Effector CD8-positive, alpha-beta T cell (primary cell): ENCODE measurements at places on chromosomes 2 and 18.

DNA sequence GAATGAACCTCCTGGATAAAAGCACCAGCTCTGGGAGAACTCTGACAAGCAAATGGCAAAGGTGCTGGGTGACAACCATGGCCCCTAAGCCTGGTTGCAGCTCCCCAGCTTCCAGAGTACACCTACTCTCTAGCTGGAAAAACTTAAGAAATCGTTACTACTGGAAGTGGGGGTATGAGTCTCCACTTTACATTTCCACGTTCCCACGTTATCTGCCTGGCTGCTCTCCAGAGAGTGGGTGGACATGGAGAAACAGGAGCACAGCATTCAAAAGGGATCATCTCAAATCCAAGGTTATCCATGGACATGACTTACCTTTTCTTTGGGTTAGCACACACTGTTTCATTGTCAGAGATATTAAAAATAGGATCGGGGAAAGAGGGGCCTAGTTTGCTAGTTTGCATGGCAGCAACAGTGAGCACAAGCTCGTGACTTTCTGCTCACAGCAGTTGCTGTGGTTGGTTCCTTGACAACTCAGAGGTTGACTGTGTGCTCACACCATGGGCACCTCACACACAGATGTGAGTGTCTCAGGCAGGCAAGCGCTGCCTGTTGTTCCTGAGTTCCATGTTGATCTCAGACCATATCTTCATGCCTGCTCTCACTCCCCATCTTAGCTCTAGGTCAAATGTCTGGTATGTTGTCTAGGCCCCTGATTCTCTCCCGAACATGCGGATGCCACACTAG, 32.5 kb downstream of the PTPN18 start:
- DNase-seq = no peak

GRCh38 chr18:3877678-3878077, 427.7 kb downstream of the TGIF1 start:
- DNase-seq = no peak

- DNase-seq = no peak
Measured at GRCh38 chr2:240453461-240454105, 18.1 kb downstream of the GPC1 start.

GRCh38 chr2:181399027-181399426, 58.2 kb upstream of the ITGA4 start:
- DNase-seq = no peak

- DNase-seq = no peak
Measured at GRCh38 chr2:137525641-137526190, 438.6 kb upstream of the HNMT start.

GRCh38 chr2:99675130-99675661, 185.4 kb upstream of the REV1 start:
- DNase-seq = no peak

DNA sequence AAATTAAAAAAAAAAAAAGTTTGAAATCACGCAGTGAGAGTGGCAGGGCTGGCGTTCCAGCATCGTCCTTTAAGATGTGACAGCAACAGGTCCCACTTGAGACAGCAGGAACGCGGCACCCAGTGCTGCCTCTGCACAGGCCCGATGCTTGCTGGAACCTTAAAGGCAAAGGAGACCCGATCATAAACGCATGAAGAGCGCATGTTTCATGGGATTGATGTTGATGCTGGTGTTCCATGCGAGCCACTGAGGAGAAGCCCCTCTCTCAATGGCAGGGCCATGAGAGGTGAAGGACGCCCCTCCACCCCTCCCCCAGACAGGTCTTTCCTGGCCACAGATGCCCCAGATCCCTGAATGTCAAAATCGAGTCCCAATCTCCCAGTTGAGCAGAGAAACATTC, 17.9 kb upstream of the ALPI start:
- DNase-seq = no peak

DNA sequence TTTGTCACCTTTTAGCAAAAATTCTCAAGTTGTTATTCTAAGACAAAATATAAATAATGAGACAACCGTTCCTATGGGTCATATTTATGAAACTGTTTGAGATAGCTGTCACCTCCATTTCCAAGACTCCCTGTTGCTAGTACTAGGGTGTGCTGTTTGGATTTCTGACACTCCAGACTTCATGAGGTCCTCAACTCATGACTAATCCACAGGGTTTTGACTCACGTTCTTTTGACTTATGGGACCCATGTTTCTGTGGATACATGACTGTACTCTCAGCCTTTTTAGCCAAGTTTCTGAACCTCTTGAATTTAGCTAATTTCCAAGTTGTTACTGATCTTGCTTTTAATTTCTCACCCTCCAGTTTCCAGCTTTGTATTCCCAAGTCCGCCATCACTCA, 178.7 kb upstream of the FAM98A start:
- no peak for DNase-seq

DNA sequence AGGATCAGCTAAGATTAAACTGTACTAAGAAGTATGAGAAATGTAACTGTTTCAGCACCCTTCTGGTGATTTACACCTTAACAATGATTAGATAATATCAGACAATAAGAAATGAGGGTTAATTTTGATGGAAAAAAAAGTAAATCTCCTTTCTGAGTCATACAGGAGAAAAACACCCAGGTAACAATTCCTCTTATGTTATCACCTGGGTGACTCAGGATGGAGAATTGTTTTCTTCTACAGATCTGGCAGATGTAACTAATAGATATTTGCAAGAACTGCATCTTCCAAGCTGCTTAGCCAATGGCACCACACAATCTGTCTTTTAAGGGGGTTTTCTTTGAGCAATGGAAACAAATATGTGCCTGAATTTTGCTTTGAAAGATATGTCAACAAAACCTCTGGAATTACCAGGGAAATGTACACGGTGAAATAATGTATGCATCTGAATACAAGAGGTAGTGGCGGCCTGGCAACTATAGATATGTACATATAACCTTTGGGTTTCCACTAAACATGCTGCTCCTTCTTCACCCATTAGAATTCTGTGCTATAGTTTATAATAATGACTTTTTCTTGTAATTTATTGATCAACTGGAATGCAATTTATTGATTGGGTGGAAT, 407.9 kb downstream of the CPS1 start:
- no peak for DNase-seq

DNA sequence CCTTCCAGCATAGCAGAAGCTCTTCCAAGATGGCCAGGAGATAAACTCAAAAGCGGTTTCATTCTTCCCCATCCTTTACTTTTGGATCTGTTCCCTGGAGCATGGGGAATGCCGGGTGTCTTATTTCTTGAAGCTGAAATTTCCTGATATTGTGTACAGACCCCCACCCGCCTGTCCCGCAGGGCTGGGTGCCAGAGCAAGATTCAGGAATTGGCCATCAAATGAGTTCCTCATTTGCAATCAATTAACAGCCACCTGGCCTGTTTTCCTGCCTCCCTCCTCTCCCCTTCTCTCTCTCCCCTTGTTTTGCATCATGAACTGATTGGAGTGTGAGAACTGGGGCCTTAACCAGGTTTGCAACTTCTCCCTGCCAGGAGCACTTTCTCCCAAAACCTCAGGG, 202.1 kb downstream of the SH3RF3 start:
- DNase-seq = no peak
